ENCODE measurements at places on chromosomes 6 and 20.

GRCh38 chr6:169320013-169320412, 66.4 kb upstream of the THBS2 start:
- DNase-seq: no peak

GRCh38 chr6:107330168-107330567, 129.2 kb downstream of the PDSS2 start:
- DNase-seq: no peak

DNA sequence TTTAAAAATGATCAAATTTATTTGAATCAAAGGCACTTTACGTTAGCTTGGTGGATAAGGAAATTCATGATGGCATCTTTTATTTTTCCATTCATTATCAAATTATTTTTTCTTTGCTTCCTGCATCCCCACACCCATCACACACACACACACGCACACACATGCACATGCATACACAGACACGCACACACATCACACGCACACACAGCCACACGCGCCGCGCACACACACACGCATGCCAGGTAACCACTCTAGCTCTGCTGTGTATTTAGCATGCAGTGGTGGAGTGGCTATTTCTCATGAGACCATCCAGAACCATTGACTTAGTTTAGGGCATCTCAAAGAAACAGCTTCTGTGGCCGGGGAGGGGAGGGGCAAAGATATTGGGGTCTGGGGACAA, 47.0 kb downstream of the GNAS start:
- no peak for DNase-seq

GRCh38 chr6:156873654-156874380, 96.6 kb downstream of the ARID1B start:
- no peak for DNase-seq

DNA sequence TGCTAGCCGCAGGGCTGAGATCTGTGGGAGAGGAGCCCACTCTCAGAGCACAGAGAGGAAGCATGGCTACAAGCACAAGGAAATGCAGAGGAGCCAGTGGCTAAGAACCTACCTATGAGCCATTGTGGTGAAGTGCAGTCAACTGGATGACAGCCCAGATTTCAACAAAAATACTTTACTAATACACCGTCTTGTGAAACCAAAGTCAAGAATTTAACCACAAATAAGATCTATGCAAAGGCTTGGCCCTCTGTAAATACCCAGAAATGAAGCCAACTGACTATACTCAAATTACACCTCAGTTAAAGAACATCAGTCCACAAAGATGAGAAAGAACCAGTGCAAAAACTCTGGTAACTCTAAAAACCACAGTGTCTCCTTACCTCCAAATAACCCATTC, 40.1 kb upstream of the PTCHD4 start:
- no peak for DNase-seq

DNA sequence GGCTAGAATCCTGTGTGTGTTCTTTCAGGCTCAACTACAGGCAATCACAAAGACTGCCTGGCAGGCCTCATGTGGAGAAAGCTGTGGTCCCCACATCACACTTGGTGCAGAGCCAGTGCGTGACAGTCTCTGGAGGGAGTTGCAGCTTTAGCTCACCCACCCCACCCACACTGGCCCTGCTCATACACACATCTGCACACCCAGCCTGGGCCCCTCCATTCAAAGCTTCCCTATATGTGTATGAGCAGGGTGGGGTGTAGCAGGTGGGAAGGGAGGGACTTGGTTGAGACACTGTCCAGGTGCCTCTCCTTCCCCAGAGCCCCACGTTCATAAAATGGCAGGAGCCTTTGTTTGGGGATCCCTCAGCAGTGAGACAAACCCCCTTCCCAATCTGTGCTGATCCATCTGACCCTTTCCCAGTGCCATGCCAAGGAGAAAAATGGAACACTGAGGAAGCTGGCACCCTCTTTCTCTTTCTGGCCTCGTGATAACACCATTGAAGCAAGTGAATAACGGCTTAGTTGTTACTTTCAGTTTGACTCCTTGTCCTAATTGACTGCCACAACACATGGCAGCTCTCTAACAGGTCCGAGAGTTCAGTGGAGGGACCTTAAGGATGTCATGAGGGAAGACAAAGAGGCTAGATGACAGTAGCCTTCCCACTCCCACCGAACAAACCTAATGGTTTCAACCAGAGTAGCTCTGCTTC, 53.8 kb upstream of the NRSN1 start:
- no peak for DNase-seq

DNA sequence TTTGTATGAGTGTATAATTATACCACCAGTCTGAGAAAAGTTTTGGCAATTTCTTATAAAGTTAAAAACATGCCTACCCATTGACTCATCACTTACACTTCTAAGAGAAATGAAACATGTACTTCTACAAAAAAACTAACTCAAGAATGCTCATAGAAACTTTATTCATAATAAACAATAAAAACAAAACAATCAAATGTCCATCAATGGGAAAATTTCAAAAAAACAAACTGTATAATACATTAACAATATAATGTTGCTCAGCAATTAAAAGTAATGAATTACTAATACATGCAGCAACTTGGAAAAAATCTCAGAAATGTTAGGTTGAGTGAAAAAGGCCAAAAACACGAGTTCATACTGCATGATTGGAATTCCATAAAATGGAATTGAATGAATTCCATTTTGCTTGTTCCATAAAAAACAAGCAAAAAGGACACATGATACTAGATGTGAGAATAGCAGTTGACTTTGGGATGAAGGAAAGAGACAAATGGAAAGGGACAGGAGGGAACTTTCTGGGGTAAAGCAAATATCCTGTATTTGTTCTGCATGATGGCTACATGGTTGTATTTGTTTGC, 726.6 kb downstream of the RFPL4B start:
- no peak for DNase-seq

- DNase-seq: no peak
Measured at GRCh38 chr6:21277601-21278374, 315.8 kb upstream of the SOX4 start.

- no peak for DNase-seq
Measured at GRCh38 chr6:150813993-150814359, 51.5 kb upstream of the MTHFD1L start.

GRCh38 chr6:108640104-108640503, 79.4 kb downstream of the FOXO3 start:
- DNase-seq: no peak

GRCh38 chr6:145569140-145569539, 166.2 kb downstream of the EPM2A start:
- DNase-seq: no peak

DNA sequence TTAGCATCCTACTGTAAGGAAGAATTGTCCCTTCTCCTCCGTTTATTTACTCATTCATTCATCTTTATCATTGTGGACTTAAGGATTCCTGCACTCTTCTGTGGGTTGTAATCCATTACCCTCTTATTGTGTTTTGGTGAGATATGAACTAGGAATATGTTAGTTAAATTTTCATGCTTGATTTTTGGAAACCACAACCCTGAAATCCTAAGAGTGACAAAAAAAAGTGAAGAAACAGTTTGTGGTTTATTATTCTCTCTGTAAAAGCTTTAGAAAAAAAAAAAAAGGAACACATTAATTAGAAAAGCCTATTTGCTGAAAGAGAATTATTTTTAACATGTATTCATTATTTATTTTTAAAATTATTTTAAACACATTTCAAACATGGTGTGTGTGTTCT, 36.7 kb upstream of the INSM1 start:
- no peak for DNase-seq

GRCh38 chr20:39381595-39381994, 419.5 kb downstream of the DHX35 start:
- DNase-seq: no peak

DNA sequence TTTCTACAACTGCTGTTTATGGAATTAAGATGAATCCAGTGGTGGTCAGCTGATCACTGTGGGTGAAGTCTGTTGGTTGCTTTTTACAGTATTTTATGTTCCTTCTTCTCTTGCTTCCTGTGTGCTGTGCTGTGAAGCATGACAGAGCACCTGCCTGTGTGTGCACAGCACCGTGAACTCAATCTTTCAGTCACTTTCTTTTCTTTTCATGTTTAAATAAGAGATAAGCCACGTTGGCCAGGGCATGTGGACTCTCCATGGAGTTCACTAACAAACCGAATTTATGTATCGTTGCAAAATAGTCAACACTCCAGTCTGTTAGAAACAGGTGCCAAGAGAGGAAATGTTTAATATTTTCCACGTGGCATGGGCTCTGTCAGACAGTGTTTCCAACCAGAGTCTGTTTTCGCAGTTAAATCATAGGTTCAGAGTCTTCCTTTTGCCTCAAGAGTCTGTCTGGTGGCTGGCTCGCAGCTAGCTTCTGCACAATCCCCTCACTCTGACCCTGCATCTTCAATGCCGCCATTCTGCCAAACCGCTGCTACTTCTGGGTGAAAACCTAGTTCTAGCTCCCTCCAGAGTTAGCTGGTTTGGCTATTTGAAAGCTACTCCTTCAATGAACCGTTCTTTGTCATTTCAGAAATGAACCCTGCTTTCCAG, 73.2 kb downstream of the QRSL1 start:
- DNase-seq: no peak

DNA sequence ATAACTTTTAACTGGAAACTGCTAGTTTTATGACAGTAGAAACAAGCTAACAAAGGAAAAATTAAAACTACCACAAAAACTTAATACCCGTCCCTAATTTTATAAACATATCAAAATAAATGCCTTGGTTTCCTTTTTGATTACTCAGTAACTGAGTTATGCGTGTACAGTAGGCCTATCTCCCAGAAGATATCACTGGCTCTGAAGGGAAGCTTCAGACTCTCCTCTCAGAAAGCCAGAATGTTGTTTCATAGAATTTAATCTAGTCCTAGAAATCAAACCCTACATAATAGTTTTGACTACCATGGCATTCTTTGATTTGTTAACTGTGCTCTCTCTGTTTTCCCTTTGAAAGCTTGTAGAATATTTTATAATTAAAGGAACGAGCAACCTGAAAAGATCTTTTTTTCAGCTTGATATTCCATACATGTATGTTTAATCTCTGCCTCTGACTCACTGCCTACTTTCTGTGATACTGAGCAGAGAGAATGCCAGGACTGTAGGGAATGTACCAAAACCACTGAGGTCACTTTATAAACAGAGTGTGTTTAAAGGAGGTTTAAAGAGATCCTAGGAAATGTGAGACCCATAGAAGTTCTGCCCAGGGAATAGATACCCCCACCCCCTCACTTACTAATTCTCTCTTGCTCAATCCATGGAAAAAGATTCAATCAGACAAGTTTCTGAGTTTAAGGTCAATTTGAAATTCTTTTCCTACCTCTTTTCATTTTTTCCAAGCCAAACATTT, 311.5 kb downstream of the HDGFL1 start:
- DNase-seq: no peak

DNA sequence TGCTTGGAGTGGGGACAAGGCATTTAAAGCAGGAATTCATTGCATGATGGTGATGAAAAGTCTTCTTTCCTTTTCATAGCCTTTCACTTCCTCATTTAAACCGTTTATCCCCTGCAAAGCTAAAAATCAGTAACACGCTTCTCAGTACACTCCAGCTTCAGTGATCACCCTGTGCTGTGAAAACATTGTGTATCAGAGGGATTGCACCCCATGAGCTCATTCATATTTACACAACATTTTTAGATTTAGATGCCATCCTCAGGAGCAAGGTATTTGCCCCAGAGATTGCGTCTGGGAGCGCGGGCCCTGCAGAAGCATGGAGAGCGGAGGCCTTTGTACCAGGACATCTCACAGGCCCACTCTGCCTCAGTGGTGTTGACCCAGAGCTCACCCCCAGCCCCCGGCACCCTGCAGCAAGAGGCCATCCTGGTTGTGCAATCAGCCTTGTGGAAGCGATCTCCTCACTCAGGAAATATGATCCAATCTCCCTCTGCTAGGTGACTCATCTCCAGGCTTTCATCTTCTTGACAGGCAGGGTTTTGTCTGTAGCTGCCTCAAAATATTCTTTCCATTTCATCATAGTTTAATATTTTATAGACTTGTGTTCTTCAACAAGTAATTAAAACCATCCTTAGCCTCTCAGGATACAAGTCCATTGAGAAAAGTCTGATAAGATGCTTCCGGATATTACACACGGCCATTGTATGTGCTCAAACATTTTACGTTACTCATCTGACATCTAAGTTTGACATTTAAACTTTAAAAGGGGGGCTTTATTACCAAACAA, 38.9 kb upstream of the THBS2 start:
- no peak for DNase-seq

- DNase-seq: no peak
Measured at GRCh38 chr6:139636391-139636790, 261.9 kb upstream of the CITED2 start.

DNA sequence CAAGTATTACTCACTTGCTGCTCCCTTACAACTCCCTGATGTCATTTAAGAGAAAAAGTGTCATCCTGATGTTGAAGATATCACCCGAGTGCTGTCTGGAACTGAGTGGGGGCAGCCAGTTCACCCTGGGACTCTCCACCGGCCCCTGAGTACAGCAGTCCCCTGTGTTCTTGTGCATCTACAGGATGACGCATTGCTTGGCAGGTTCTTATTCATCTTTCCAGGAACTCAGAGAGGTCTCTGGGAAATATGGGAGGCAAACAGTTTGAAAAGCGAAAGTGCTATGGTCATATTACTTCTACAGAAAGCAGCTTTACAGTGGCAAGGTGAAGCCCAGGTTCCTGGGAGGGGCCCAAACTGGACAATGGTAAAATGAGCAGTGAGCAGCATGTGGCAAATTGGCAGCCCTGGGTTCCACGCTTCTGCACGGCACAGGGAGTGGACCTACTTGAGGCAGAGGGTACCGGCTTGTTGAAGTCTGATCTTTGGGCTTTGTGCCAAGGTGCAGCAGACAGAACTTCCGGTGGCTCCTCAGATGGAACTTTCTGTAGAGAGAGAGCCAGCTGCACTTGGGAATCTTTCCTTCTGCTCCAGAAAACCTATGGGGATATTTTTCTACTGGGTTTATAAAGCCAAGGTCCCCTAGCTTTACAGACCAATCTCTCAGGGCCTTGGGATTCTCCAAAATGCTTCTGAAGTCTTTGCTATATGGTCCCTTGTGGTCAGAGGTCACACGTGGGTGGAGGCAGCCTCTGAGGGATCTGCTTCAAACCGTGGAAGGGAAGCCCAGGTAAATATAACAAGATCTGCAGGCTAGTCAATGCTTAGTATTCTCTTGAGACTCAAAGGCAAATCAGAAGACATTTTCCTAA, 128.3 kb downstream of the MAP3K7 start:
- DNase-seq: no peak

DNA sequence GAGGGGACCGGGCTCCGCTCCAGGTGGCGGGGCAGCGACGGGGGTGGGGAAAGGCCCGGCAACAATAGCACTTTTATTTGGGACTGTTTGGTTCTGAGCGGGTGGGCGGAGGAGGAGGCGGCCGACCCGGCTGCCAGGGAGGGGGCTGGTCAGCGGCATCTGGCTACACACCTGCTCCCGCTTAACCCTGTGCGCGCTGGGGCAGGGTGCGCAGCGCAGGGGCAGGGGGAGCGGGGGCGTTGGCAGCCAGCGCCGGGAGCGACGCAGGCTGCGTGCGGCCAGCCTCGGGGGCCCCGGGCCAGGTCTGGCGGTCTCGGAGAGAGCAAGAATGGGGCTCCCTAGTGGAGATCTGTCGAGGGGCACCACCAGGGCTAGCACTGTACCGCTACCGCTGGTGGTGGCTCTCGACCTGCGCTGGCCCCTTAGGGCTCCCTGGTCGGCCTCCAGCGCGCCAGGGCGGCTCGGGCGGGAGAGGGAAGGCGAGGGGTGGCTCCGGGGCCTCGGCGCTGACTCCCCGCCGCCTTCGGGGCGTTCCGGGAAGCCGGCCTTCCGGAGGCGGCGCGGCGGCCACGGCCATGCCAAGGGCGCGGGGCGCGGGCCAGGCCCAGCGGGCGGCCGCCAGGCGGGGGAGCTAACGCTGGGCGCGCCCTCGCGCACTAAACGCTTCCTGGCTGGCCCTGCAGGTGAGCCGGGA, 92.4 kb downstream of the NCR2 start:
- no peak for DNase-seq

All from cortex of kidney (tissue), 1 donor.